ENCODE measurements at places on chromosomes 1 and 21.

GRCh38 chr1:168170564-168171508 is 7.9 kb upstream of the TIPRL start:
- DNase-seq = no peak

- no peak for DNase-seq
Observed at GRCh38 chr1:206705726-206706297, 21.1 kb downstream of the MAPKAPK2 start.

GRCh38 chr1:234718496-234719453 is 108.8 kb upstream of the IRF2BP2 start:
- DNase-seq = no peak

DNA sequence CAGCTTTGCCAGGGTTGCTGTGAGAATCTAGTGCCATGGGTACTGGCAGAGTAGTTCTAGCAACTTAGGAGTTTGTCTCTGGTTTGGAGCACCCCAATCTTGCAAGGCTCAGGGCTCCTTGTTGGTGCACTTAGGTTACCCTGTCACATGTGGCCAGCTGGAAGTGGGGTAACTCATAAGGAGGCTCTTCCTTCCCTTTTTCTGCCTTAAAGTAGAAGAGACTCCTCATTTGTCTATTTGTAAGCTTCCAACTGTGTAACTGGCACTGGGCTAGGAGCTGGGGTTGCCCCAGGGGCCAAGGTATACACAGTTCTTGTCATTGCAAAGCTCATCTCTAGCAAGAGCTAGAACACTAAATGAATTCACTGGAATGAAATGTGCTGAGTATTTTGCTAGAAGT is 10.6 kb downstream of the MROH7 start:
- no peak for DNase-seq

DNA sequence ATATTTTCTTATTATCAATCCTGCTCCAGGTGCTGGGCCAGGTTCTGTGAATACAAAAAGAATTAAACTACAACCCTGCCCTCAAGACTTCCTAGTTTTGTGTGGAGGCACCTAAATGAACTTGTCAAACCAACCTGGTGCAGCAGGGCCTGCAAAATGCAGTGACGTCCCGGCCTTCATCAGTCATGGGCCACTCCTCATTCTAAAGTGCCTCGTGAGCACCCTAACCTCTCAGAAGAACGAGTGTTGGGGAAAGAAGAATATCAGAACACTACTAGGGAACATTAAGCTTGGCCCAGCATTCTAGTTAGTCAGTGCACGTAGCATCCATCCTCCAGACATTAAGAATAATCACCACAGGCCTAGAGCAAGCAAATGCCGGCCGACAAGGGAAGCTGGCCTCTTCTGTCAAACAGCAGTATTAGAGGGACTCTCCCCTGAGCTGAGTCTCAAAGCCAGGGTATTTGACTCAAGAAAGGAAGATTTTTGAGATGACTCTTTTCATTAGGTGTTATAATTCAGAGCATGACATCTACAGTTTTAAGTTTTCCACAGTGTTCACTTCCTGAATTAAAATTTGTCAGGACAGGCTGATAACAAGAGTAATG is 137.9 kb downstream of the SLC45A1 start:
- DNase-seq = no peak

GRCh38 chr1:151807766-151808165 is 2.5 kb upstream of the LINGO4 start:
- DNase-seq = no peak

DNA sequence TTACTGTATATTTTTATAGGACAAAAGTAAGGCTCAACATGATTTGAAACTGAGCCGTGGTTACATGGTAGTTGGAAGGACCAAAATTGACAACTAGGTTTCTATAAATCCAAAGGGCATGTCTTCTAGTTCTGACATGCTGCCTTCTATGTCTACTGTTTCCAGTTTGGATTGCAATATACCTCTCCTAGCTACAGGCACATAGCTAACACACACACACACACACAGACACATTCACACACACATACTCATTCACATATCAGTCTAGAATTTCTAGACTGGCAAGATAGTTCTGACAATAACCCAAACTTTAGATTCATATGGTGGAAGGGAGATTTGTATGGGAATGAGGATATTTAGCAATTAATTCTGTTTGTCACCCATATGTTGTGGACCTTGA is 544.8 kb upstream of the CAMK1G start:
- DNase-seq = no peak
